ENCODE measurements at places on chromosomes 1 and 21. TPM values are rescaled to one million over a fixed set of nuclear protein-coding genes. Genes with fewer than 3 reads are reported as not detected.
A peak's percentile ranks its signal among the peaks of the same experiment; 100 is the strongest.

The FAM151A gene
- not detected for total RNA-seq

The GPR153 gene
- total RNA-seq = 10.6 TPM

The PLA2G2D gene
- total RNA-seq = not detected

The NPR1 gene
- 34.1 TPM for total RNA-seq

The ATF3 gene
- total RNA-seq = 32.4 TPM

GRCh38 chr1:16112596-16113555, 39.4 kb upstream of the FAM131C start:
- no peak for DNase-seq

DNA sequence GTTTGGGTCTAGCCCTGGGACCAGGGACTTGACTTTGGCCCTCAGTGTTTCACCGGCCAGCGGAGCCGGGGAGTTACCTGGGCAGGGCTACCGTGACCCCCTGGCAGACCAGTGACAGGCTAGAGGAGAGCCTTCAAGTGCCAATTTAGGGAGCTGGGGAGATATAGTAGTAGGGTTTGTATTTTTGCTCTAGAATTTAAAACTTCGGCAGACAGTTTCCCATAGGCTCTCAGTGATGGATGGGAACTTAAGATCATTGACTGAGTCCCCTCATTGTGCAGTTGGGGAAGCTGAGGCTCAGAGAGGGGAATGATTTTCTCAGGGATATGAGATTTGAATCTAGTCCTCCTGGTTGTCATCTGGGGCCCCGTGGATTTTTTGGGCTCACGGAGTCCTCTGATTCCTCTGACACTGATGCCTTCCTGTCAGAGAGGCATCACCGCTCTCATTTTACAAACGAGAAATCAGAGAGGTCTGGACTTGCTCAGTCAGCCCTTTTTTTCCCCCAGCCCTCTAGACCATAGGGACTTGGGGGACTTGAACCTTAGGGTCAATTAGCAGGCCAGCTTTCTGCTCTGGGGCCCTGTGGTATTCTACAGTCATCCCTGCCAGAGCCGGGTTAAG, 58.3 kb upstream of the ACOT11 start:
- DNase-seq = no peak

- DNase-seq = no peak
These were observed 8.9 kb downstream of the TRIM33 start for GRCh38 chr1:114502080-114502479.

GRCh38 chr1:181592255-181592859, 109.0 kb downstream of the CACNA1E start:
- DNase-seq = no peak

DNA sequence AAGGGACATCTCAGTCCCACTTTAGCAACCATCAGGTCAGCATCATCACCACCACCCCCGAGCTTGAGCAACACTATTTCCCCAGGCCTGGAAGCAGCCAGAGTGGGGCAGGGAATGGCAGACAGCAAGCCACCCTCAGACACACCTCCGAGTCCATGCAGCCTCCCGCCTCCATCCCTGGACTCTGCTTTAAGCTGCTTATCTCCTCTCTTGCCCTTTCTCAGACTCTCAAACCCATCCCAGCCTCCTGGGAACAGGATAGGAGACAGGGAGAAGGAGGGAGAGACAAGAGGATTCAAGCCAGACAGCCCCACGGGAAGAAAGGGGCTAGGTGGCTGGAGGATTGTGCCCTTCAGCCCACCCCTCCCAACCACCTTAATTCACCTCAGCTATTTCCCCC, 1.7 kb downstream of the PIAS3 start:
- DNase-seq = no peak

DNA sequence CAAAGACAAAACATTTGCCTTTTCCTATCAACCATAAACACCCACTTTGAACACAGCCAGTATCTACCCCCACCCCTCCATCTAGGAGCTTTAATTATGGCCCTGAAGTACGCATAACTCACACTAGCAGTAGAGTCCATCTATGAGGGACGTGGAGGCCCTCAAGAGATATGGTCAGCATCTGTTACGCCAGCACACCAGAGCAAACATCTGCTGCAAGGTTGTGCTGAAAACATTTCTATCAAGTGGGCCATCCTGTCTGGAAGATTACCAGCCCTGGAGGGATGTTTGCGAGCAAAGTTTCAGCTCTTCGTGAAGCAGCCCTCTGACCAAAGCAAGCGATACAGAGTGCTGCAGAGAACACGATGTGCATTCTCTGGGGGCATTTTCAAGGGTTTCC, 74.6 kb downstream of the SLC45A1 start:
- DNase-seq = no peak

DNA sequence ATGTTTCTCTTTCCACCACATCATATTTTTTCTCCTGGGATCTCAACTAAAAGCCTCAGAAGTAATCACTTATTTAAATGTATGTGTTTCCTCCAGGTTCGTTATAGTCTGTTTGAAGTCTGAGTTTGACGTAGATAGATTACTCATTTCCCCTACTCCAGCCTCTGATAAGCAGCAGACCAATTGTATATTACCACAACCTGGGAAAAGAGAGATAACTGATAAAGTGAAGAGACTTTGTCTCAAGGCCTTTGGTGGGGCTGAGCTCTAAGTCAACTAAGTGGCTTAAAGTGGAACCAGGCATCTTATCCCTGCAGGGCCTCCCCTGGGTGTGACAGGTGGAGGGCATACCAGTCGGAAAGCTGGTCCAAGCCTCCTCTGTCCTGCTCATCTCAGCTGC, 34.9 kb upstream of the CACNA1E start:
- no peak for DNase-seq

- peak; percentile 68 for DNase-seq
These were observed 1.0 kb downstream of the ARID4B start for GRCh38 chr1:235326719-235327558.

GRCh38 chr1:244854166-244854565, 10.2 kb downstream of the HNRNPU start:
- DNase-seq = no peak

- DNase-seq = no peak
These were observed 12.9 kb downstream of the SRRM1 start for GRCh38 chr1:24656046-24656445.

DNA sequence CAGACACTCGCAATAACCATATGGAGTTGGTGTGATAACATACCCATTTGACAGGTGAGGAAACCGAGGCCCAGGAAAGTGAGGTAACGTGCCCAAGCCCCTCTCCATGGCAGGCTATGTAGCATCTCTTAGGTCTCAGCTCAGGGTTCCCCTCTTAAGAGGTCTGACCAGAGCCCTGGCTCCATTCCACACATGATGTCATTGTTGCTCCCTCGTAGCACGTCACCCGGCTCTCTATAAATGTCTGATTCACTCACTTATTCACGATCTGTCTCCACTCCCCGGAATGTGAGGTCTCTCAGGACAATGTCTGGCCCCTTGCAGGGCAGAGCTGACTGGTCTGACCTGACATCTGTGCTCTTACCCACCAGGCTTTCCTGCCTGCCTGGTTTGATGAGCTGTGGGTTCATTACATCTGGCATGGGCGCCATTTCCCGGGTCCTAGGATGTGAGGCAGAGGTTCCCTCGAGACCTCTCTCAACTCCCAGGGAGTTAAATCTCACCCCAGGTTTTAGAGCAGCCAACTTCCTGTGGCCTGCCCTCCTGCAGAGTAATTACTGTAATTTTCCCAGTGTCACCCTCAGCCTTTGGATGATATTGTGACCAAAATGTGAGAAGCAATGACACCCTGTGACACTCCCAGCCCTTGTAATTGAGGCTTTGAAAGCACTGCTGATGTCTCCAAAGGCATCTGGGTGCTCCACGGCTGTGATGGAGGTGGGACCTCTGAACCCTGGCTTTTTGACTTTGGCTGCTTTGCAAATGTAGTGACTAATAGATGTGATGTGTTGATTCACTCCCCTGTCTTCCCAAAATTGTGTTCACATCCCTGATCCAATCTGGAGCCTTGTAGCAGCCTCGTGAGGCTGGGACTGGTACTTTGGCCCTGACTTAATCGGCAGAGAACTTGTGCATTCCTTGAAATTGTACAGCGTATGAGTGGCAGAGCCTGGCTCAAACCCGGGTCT, 10.6 kb downstream of the ACTL8 start:
- no peak for DNase-seq

DNA sequence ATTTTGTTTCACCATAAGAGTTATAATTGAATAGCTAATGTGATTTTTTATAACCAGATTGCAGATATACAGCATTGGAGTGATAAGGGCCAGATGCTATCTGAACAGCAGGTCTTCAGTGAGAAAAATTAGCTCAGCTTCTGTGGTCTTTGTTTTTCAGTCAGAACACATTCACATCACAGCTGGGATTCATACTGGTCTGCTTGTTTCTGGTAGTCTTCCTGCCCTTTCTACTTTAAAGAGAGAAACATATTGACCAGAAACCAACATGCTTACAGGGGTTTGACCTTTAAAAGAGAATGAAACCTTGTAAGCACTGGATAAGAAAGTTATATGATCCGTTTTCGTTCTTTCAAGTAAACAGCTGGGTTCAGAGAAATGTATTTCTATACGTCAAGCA, 213.7 kb upstream of the TMPRSS15 start:
- DNase-seq = no peak

GRCh38 chr1:168199056-168199455, 20.3 kb downstream of the TIPRL start:
- DNase-seq = no peak

- DNase-seq = no peak
These were observed 227.2 kb upstream of the ST6GALNAC5 start for GRCh38 chr1:76640092-76640491.

GRCh38 chr1:212487286-212487685, 54.6 kb downstream of the NENF start:
- no peak for DNase-seq

DNA sequence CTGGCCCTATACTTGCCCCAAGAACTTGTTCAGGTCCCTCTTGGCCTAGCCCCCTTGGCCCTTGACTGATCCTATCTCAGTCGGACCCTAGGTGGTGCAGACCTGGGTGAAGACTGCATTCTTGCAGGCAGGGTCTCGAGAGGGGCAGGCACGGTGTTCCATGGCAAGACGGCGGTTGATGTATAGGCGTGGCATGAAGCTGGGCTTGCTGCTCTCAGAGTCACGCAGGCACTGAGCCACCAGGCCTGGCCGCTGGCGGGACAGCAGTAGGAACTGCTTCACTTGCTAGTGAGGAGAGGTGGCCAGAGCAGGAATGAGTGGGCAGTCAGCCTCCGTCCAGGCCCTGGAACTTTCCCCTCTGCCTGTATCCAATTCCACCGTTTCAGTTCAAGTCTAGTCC, 3.8 kb downstream of the HECTD3 start:
- no peak for DNase-seq

GRCh38 chr1:167332503-167332902, 111.8 kb downstream of the POU2F1 start:
- no peak for DNase-seq

DNA sequence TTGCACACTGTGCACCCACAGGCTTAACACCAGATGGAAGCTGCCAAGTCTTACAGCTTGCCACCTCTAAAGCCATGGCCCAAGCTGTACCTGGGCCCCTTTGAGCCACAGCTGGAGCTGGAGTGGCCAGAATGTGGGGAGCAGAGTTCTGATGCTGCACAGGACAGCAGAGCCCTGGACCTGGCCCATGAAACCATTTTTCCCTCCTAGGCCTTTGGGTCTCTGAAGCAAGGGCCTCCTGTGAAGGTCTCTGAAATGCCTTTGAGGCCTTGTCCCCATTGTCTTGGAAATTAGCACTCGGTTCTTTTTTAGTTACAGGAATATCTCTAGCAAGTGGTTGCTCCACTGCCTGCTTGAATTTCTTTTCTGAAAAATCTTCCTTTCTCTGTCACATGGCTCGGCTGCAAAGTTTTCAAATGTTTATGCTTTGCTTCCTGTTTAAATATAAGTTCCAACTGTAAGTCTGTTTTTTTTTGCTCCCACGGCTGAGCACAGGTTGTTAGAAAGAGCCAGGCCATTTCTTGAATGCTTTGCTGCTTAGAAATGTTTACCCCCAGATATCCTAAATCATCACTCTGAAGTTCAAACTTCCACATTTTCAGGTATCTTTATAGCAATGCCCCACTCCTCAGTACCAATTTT, 156.8 kb upstream of the GORAB start:
- no peak for DNase-seq

All from sciatic nerve (tissue), 2 donors.